ENCODE measurements at places on chromosomes 13 and 19. TPM values are rescaled to one million over a fixed set of nuclear protein-coding genes. Genes with fewer than 3 reads are reported as not detected.

The ZNF486 gene
- 21.3 TPM for total RNA-seq

GRCh38 chr19:17646441-17646840 is 41.7 kb downstream of the UNC13A start:
- no peaks in the 10 kb centered on the region for H3K4me1 ChIP-seq
- DNase-seq: no peak

DNA sequence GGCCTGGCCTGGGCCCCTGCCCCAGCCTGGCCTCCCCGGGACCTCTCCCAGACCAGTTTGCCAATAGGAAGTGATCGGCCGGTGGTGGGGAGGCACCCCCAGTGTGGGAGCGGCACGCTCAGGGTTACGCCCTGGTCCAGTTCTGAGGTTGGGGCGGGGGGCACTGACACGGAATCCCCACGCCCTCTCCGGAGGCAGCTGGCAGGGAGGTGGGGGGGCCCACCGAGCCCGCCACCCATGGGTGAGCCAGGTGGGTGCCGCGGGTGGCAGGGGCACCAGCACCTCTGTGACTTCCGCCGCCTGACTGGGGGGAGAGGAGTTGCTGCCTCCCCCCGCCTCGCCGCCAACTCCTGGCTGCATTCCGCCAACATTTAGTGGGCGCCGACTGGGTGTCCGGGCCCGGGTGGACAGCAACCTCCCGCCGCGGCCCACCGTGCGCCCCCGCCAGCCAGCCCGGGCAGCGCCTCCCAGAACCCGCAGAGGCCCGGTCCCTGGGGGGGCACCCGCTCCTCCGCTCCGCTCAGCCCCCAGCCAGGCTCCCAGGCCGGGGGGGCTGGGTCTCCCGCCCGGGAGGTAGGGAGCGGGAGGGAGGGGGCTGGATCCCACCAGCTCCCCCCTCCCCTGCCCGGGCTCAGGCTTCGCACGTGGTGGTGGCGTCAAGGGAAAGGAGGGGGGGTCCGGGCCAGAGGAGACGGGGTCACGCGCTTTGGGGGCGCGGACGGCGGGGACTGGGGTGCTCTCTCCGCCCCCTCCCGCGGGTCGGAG is 2.0 kb downstream of the ZBTB7A start:
- no peak overlapping the region for H3K27ac ChIP-seq
- H3K4me3 ChIP-seq: peak overlapping the region; percentile 83
- DNase-seq: no peak
- H3K27me3 ChIP-seq: peaks cover 10% of the 10 kb centered on the region
- H3K36me3 ChIP-seq: no peaks in the 10 kb centered on the region

The LGALS14 gene
- total RNA-seq: 0.50 TPM

GRCh38 chr13:110017379-110017778 is 231.0 kb upstream of the IRS2 start:
- no peak overlapping the region for H3K27ac ChIP-seq
- H3K27me3 ChIP-seq: no peaks in the 10 kb centered on the region
- no peak for DNase-seq
- H3K36me3 ChIP-seq: no peaks in the 10 kb centered on the region

The CADM4 gene
- 23.1 TPM for total RNA-seq

GRCh38 chr19:53880711-53881481 is 1.1 kb upstream of the PRKCG start:
- no peak overlapping the region for H3K27ac ChIP-seq
- peaks cover 11% of the 10 kb centered on the region for H3K4me1 ChIP-seq
- H3K27me3 ChIP-seq: peaks cover 3% of the 10 kb centered on the region
- H3K36me3 ChIP-seq: peaks cover 3% of the 10 kb centered on the region
- DNase-seq: no peak

The PDE4C gene
- total RNA-seq: 2.3 TPM

DNA sequence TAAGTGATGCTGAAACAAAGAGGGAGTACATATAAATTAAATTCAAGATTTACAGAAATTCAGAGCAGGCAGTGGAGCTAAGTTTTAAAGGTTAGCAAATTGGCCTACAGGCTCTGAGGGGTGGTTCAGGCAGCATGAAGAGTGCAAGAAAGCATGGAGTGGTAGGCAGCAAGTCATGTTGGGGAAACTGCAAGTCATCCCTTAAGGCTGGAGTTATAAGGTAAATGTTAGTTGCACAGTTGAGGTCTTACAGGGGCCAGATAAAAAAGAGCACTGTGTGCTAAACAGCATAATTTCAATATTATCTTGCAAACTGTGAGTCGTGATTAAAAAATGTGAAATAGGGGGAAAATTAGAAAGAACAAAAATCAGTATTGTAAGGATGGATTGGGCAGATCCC is 106.2 kb downstream of the VWA8 start:
- H3K4me1 ChIP-seq: no peaks in the 10 kb centered on the region
- H3K36me3 ChIP-seq: no peaks in the 10 kb centered on the region
- no peak for DNase-seq
- no peaks in the 10 kb centered on the region for H3K27me3 ChIP-seq
- no peak overlapping the region for H3K4me3 ChIP-seq
- no peak overlapping the region for H3K27ac ChIP-seq

DNA sequence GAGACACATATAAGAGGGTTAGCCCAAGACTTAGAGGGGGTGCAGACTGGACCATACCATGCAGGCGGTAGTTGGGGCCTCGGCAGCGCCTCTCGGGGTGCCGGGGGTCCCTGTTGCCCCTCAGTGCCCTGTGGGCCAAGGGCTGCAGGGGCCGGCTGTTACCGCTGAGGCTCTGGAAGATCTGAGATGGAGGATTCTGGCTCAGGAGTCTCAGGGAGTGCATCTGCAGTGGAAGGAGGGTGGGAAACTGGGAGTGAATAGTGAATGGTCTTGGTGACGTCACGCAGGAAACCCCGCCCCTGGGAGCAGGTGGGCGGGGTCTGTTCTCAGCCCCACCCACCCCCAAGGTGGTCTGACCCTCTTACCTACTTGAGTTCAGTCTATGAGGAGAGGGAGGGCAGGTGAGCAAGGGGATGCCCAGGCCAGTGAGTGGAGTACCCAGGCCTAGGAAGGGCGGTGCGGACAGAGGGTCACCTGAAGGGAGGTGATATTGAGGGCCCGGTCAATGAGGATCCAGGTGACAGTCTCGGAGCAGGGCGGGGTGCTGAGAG is 1.7 kb upstream of the DBP start:
- DNase-seq: peak; percentile 86
- peaks cover 9% of the 10 kb centered on the region for H3K4me1 ChIP-seq
- no peaks in the 10 kb centered on the region for H3K27me3 ChIP-seq
- H3K4me3 ChIP-seq: 0 out of 2 replicates have a peak overlapping the region, but pooled peaks have one; percentile 67

DNA sequence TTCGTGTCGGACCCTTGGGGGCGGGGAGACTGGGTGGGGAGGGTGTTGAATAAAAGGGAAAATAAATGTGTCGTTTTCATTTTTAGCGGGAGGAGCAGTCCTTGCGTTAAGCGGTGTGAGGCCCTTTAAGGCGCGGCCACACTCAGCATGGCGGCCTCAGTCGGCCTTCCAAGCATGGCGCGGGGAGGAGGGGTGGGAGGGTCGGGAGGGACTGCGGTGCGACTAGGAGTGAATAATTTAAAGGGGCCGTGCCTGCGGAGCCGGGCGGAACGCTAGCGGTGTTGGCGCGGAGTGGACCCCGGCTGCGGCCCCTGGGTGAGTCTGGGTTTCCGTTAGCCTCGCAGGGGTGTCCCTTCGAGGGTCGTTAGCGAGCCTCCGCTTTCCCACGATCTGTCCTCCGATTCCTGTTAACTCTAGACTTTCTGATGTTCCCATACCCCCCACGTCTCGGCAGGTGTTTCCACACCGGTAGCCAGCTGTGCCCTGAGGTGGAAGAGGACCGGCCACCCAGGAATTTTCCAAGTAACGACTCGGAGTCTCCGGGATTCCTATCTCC is 1.5 kb upstream of the PNPLA6 start:
- H3K36me3 ChIP-seq: peaks cover 9% of the 10 kb centered on the region
- peak overlapping the region; percentile 39 for H3K27ac ChIP-seq

GRCh38 chr13:37695200-37695599 is 96.6 kb upstream of the POSTN start:
- no peaks in the 10 kb centered on the region for H3K27me3 ChIP-seq
- H3K4me1 ChIP-seq: no peaks in the 10 kb centered on the region
- no peak overlapping the region for H3K4me3 ChIP-seq
- no peaks in the 10 kb centered on the region for H3K36me3 ChIP-seq
- H3K27ac ChIP-seq: no peak overlapping the region

The COMP gene
- total RNA-seq: 0.25 TPM

DNA sequence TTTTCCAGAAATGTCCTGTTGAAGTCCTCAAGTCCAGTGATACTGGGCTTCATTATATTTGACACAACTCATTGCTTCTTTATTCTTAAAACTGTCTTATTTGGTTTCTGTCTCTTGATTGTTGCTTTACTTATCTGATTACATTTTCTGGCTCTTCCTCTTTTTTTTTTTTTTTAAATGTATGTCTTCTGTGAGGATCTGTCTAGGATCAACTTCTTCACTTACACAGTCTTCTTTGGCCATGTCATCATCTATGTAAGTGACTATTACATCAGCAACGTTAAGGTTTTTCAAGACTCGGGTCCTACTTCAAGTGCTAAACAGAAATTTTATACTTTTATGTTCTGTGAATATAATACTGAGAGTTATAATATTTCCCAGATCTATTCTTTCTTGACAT is 162.1 kb downstream of the PDS5B start:
- H3K27ac ChIP-seq: no peak overlapping the region
- DNase-seq: no peak
- H3K27me3 ChIP-seq: no peaks in the 10 kb centered on the region
- H3K36me3 ChIP-seq: peaks cover 12% of the 10 kb centered on the region
- H3K4me1 ChIP-seq: no peaks in the 10 kb centered on the region

The NCCRP1 gene
- total RNA-seq: 2.8 TPM

DNA sequence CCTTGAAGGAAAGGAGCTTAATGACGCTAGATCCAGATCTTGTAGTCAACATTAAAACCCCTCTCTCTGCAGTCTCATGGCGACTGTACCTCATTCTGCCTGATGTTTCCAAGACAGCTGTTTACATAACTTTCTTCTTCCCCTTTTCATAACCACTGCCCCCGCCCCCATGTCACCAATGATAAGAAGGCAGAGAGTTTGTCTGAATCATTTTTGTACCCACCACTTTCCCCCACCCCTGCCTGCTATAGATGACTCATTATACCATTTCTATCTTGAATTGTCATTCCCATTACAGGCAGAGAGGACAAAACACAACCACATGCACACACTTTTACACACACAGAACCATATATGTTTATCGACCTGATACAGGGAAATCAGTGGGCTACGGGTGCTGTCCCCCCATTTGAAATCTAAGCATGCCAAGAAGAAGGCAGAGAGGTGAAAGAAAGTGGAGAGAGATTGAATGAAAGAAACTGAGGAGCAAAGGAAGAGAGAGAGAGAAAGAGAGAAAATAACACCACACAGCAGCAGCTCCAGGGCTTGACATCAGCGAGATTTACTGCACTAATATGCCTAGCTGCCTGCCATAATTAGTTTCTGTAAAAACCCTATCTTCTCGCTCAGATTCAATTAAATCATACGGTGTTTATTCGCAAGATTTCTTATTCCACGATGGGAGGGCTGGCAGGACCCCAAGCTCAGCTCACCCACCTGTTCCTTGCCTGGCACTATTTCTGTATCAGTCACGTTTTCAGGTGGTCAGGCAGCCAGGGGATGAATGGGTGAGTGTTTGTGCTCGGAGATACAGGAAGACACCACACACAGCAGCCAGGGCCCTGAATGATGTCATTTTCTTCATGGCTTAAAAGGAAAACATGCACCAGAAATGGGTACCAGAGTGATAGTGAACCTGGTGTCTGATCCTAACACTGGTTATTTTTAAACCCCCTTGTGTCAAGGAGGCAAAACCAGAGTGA is 114.3 kb upstream of the SERP2 start:
- DNase-seq: no peak
- H3K27ac ChIP-seq: no peak overlapping the region
- peaks cover 3% of the 10 kb centered on the region for H3K4me1 ChIP-seq
- H3K36me3 ChIP-seq: no peaks in the 10 kb centered on the region
- no peaks in the 10 kb centered on the region for H3K27me3 ChIP-seq

DNA sequence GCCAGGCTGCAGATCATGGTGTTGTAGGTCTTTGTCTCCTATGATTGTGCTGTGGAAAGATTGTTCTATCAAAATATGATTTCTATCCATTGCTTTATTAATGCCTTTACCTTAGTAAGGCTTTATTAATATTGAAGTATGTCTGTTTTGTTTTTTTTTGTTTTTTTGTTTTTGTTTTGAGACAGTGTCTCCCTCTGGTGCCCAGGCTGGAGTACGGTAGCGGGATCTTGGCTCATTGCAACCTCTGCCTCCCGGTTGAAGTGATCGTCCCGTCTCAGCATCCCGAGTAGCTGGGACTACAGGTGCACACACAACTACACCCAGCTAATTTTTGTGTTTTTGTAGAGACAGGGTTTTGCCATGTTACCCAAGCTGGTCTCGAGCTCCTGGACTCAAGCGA is 7.7 kb downstream of the IRGC start:
- H3K27ac ChIP-seq: no peak overlapping the region
- DNase-seq: no peak
- no peaks in the 10 kb centered on the region for H3K36me3 ChIP-seq
- H3K4me1 ChIP-seq: no peaks in the 10 kb centered on the region
- no peak overlapping the region for H3K4me3 ChIP-seq

GRCh38 chr19:32581705-32582179 is 752 bp downstream of the PDCD5 start:
- peak overlapping the region; percentile 75 for H3K4me3 ChIP-seq
- H3K4me1 ChIP-seq: no peaks in the 10 kb centered on the region
- peak overlapping the region; percentile 70 for H3K27ac ChIP-seq
- H3K27me3 ChIP-seq: peaks cover 2% of the 10 kb centered on the region

The ZNF100 gene
- 34.5 TPM for total RNA-seq

The KIR2DL1 gene
- total RNA-seq: not detected

The ZNF575 gene
- not detected for total RNA-seq

DNA sequence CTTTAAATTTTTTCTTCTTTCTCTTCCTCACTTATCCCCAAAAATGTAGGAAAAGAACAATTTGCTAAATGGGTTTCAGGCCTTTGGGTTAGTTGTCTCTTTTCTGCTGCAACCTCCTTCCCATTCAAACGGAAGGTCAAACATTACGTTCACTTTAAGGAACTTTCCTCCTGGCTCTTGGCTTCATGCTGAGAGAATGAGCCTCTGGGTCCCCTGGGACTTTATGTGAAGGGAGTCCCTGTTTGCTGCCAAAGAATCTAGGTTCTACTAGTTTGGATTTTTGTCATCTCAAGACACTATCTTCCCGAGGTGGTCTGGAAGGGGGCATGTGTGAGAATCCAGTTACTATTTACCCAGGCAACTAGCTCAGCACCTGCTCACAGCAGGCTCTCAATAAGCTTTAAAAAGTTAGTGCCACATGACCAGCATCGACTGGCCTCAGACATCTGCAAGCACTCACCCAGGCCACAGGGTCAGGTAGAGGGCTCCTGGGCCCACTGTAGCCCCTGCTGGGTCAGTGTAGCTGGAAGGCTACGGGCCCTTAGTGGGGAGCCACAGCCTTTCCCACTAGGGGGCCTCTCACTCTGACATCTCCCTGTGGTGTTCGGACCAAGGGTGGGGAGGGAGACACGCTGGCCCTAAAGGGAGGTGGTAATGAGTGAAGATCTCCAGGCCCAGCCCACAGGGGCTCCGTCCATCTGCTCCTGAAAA is 40.5 kb downstream of the FAM124A start:
- no peak overlapping the region for H3K4me3 ChIP-seq
- peaks cover 5% of the 10 kb centered on the region for H3K4me1 ChIP-seq
- H3K27ac ChIP-seq: no peak overlapping the region
- H3K27me3 ChIP-seq: no peaks in the 10 kb centered on the region
- H3K36me3 ChIP-seq: peaks cover 9% of the 10 kb centered on the region

- H3K27me3 ChIP-seq: no peaks in the 10 kb centered on the region
- DNase-seq: no peak
- H3K36me3 ChIP-seq: no peaks in the 10 kb centered on the region
- peaks cover 17% of the 10 kb centered on the region for H3K4me1 ChIP-seq
- H3K4me3 ChIP-seq: no peak overlapping the region
- no peak overlapping the region for H3K27ac ChIP-seq
Observed at GRCh38 chr13:21338156-21338555, 120.9 kb downstream of the ZDHHC20 start.

The CEACAM5 gene
- total RNA-seq: not detected
